Hematopoietic multipotent progenitor cell treated with erythropoietin and hydrocortisone succinate and interleukin-3 and kit ligand, for 17 days (in vitro differentiated cells): ENCODE measurements at places on chromosomes 16 and 17.

GRCh38 chr17:27893841-27894503, 807 bp upstream of the LYRM9 start:
- DNase-seq = no peak

GRCh38 chr17:80751070-80751945, 206.7 kb downstream of the RPTOR start:
- DNase-seq = no peak

- DNase-seq = peak; percentile 71
Observed at GRCh38 chr16:85416228-85417109, 196.7 kb upstream of the GSE1 start.

DNA sequence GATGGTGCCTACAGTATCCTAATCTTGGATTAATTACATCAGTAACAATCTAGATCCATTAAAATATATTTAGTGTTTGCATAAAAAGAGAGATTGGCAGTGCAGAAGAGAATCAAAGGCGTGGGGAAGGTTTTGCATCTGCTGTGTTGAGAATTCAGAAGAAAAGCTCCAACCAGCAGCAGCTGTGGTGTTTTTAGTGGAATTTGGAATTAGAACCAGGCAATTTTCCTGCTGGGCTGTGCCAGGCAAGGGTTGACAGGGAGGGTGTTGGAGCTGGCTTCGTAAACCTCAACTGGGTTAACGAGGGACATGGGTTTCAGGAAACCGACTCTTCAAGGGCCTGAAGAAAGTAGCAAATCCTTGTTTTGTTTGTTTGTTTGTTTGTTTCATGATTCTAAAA, 107.8 kb upstream of the WSCD1 start:
- DNase-seq = no peak

DNA sequence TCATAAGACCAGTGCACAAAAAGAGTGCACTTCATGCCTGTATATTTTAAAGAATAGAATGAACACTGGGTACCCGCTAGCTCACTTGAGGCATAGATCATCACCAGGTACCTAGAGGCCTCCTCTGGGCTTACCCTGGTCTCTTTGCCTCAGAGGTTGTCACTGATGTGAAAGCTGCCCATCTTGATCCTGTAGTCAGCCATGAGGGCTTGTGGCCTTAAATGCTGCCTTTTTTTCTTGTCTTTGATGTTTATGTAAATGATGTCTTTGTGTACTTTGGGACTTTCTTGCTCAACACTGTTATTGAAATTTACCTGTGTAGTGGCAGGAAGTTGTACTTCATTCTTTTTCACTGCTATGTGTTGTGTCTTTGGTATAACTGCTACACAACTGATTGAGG, 26.8 kb upstream of the SLC5A10 start:
- DNase-seq = no peak

- no peak for DNase-seq
Observed at GRCh38 chr16:2883458-2883908, 468 bp downstream of the FLYWCH2 start.

DNA sequence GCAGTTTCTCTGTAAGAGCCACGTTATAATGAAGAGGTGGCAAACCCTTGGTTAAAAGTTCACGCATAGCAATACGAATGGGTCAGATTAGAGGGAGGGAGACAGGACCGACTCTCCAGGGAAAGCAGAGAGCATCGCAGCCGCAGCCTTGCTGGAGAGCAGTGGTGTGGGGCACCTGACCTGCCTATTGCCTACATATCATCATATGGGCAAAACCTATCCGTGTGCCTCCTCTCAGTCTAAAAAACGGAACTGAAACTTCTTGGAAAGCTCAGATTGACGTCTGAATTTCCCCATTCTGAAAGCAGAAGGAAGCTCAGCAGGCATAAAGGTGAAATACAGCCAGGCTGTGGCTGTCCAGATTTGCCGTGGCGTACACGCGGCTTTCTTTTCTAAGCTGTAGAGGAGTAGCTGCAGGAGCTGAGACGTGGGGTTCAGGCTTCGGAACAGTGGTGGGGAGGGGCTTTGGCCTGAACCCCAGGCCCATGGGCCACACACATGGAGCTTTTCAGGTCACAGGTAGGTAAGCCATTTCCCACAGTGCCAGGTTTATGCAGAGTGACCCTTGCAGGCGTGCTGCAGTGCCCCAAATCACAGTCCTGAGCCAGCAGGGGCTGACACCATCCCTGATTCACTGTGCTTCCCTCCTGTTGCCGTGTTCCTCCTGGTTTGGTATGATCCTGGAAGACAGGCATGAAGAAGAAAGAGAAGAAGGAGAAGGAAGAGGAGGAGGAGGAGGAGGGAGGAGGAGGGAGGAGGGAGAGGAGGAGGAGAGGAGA, 41.6 kb upstream of the TNRC6C start:
- no peak for DNase-seq

- no peak for DNase-seq
Observed at GRCh38 chr17:68567035-68567434, 34.1 kb downstream of the FAM20A start.

DNA sequence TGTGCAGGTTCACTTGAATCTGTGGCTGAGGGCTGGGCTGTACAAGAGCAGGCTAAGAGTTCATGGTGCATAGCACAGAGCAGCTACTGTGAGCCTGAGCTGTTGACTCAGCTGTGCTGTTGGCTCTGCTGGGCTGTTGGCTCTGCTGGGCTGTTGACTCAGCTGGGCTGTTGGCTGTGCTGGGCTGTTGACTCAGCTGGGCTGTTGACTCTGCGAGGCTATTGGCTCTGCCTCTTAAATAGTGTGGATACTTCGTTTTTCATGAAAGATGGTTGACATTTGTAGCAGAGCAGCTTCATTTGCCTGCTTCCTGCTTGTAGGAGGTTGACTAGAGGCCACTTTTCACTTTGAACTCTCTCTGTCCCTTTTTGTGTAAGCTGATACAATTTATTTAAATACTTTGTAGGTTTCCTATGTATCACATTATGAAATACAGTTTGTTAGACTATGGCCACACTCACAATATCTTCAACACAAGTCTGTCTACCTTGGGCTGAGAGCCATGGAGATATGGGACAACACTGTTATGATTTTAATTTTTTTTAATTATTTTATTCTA, 40.3 kb upstream of the CCNF start:
- no peak for DNase-seq

DNA sequence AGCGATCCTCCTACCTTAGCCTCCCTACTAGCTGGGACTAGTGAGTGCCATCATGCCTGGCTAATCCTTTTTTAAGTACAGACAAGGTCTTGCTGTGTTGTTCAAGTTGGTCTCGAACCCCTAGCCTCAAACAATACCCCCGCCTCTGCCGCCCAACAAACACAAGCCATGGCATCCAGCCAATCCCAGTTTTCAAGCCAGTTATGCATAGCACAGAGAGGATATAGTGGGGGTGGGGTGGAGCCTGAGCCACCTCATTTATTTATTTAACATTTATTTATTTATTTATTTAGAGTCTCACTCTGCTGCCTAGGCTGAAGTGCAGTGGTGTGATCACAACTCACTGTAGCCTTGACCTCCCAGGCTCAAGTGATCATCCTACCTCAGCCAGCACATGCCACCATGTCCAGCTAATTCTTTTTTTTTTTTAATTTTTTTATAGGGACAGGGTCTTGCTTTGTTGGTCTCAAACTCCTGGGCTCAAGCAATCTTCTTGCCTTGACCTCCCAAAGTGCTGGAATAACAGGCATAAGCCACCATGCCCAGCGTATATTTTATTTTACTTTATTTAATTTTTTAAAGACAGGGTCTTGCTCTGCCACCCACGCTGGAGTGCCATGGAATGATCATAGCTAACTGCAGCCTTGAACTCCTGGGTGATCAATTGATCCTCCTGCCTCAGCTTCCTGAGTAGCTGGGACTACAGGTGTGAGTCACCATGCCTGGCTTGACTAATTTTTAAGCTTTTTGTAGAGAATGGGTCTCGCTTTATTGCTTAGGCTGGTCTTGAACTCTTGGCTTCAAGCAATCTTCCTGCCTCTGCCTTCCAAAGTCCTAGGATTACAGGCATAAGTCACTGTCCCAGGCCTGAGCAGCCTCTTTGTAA, 26.2 kb upstream of the KLHL11 start:
- no peak for DNase-seq

DNA sequence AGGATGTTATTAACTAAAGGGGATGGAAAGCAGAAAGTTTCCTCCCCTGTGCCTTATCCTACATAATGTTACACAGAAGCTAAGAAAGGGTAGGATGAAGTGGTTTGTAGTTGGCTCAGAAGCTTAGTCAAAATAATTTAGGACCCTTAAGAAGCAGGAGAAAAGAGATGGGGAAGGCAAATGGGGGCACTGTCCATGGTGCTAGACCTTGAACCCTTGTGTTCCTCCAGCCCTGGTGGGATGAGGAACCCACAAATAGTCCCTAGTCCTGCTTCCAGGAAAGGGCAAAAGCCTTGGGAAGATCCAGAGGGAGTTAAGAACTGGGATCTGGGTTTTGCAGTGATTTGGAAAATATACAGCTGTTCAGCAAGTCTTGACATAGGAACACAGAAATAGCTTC, 54.5 kb downstream of the SLC5A11 start:
- no peak for DNase-seq

DNA sequence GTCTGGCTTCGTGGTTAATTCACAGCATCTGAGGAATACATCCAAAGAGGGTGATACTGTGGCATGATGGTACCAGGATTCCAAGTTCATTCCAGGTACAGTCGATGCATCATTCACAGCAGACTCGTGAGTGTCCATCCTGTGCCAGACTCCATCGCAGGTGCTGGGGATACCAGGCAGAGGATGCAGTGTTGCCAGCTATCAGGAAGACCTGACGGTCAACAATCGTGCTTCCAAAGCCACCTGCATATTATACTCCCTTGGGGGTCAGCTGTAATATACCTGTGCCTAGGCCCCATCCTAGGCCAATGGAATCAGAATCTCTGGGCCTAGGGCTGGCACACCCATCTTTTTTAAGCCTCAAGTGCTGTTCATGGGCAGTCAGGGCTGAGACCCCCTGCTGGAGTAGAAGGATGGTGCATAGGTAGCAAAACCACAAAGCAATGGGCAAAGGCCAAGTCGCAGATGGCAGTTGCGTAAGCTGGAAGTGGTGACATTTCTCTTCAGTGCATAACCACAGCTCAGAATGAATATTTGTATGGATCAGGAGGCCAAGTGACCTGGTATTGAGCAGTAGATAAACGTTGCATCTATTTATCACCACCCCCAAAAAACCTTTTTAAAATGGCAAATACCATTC, 42.9 kb upstream of the C16orf78 start:
- DNase-seq = no peak

DNA sequence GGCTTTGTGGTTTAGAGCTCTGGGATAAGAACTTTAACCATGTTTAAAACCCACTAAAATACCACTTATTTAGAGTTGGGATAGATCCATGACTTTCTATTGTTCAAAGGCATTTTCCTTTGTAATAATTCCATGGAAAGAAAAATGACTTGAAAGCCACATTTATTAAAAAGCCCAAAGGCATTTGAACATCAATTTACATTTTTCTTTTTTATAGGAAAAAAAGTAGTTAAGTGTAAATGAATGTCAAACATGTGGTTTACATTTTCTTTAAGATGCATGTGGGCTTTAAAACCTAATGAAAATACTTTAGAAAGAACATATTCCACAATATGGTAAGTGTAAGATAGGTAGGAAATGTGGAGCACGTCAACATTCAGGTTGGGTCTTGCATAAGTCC, 443.2 kb downstream of the TOX3 start:
- DNase-seq = no peak
